ENCODE measurements at places on chromosomes 12 and 14.

DNA sequence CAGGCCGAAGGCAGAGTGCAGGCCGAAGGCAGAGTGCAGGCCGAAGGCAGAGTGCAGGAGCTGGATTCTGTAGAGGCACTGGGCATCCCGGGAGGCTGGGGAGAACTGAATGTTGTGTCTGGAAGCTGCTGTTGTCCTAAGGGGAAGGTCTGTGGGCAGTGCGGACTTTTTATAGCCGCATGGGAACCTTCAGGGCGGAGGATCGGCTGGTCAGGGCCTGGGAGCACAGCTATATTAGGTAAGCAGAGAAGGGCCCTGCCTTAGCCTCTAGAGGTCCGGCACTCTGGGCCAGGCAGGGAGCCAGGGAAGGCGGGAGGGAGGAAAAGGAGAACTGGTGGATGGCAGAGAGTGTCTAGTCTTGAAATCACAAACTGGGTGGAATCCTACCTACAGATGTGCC is 14.2 kb downstream of the CABP1 start:
- DNase-seq = peak; percentile 90

DNA sequence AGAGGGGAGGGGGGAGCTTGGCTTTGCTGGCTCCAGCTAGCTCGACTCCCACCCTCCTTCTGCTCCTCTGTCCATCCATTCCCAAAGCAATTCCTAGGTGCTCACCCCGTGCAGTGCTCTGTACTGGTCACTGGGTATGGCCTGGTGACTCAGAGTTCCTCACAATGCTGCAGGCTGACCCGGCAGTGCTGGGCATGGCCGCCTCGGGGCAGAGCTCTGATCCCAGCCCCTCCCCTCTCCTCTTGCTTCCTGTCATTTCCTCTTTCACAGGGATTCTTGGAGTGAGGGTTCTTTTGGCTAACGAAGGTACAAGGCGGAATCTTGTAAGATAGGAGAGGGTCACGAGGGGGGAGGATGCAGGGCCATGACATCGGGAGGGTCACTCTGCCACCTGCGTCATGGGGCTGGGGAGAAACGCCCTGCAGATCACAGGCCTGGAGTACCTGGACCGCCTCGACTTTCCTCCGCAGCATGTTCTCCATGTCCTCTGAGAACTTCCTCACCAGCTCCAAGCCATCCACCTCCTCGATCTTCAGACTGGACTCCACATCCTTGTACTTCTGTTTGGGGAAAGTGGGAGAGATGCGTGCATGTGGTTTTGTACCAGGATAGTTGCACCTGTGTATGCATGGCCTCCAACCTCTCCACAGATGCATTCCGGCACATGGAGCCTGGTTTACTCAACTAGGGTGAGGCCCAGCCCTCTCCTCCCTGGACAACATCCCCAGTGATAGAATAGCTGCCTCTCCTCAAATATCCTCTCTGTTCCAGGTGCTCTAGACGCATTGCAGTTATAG is 5.7 kb downstream of the CACNA2D4 start:
- DNase-seq = no peak

- no peak for DNase-seq
These were observed 71.3 kb downstream of the PRIMA1 start for GRCh38 chr14:93716746-93717667.

DNA sequence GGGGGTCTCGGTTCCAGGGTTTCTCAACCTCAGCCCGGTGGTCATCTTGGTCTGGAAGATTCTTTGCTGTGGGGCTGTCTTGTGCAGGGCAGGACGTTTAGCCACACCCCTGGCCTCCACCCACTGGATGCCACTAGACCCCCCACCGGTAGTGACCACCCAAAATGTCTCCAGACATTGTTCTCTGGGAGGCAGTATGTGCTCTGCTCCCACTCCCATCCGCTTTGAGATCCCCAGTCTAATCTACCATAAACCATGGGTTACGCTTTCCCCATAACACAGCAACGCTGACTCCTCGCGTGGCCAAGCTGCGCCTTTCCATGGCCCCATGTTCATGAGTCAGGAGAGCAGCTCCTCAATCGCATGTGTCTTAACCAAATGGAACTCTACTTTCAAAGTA is 155.8 kb downstream of the RIMBP2 start:
- no peak for DNase-seq

GRCh38 chr14:77306416-77306815 is 14.3 kb downstream of the POMT2 start:
- no peak for DNase-seq

- DNase-seq = no peak
These were observed 138.0 kb upstream of the SLCO1C1 start for GRCh38 chr12:20557096-20557495.

- DNase-seq = no peak
These were observed 16.5 kb upstream of the TPCN1 start for GRCh38 chr12:113204804-113205203.

GRCh38 chr12:23621900-23622299 is 327.6 kb downstream of the SOX5 start:
- no peak for DNase-seq

- no peak for DNase-seq
These were observed 11.8 kb downstream of the CD163L1 start for GRCh38 chr12:7431993-7432685.

DNA sequence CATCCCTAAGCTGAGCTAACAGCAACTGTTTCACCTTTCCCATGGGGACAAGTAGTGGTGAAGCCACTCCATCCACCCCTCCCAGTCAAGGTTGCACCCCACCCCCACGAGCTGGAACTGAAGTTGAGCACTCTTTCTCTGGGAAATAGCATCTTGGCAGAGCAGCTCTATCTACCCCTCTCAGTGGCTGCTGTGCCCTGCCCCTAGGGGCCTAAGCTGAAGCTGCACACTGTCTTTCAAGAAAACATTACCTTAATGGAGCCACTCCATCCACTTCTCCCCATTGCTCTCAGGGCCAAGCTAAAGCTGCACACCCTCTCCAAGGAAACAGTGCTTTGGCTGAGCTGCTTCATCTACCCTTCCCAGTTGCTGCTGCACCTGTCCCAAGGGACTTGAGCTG is 170.6 kb upstream of the CCDC196 start:
- DNase-seq = no peak

GRCh38 chr14:100841761-100842403 is 16.0 kb downstream of the MEG3 start:
- no peak for DNase-seq

- no peak for DNase-seq
These were observed 5.6 kb downstream of the TMED10 start for GRCh38 chr14:75170772-75171171.

- no peak for DNase-seq
These were observed 155.2 kb downstream of the BCL11B start for GRCh38 chr14:99116741-99117295.

DNA sequence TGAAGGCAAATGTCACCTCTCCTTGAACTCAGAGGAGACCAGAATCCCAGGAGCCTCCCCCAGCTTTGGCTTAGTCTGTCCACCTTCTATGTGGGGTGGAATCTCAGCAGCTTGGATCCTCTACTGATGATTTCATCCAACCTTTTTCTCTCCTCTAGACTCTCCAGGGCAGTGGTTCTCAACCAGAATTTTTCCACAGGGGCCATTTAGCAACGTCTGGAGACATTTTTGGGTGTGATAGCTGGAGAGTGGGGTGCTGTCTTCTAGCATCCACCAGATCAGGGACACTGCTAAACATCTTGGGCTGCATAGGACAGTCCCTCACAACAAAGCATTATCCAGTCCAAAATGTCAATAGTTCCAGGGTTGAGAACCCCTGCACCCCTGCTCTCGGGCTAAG is 4.4 kb upstream of the DDX23 start:
- DNase-seq = no peak

- DNase-seq = peak; percentile 35
These were observed 91.8 kb upstream of the BCL11B start for GRCh38 chr14:99363616-99364290.

GRCh38 chr14:100850841-100851585 is 25.1 kb downstream of the MEG3 start:
- DNase-seq = peak; percentile 83

GRCh38 chr14:103050935-103051334 is 6.4 kb downstream of the CDC42BPB start:
- DNase-seq = no peak

GRCh38 chr12:124379938-124380754 is 85.3 kb downstream of the RFLNA start:
- peak; percentile 94 for DNase-seq

DNA sequence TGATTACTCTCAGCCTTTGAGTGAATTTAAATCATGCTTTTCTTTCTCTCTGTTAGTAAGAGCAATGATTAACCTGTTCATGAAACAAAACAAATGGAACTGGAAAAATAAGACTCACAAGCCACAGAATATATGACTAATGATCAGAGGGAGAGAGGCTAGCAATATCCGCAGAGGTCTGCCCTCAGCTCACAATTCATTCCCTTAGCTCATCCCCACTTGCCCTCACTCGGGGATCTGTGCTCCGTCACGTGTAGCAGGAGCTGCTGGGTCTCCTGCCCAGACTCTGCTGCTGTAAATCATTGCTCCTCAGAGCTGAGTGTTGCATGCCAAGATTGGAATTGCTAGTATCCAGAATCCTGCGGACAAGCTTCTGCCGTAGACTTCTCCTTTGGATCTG is 53.1 kb upstream of the GNG2 start:
- peak; percentile 71 for DNase-seq

DNA sequence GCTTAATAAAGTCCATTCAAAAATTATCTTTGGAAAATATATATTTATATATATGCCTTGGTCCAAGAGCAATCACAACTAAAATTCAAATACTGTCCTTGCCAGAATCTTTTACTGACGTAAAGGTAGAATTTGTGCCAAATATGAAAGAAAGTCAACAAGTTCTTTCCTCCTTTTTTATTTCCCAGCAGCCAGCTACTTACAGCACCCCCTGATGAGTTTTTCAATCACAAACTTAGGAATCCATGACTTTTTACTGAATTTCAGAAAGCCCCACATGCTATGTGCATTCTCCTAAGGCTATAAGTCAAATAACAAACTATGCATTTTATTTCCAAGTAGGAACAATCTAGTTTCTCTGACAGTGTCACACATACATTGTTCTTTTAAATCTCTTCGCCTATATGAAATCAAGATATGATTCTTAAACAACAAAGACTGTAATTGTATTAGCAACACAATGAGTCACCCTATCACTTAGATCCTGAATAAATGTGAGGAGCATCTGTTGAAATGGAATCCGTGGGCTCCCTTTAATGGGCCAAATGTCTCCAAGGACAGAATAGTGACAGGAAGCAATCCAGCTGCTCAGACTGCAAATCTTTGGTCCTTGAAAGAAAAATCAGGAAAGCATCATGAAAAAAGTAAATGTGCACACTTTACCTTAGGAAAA is 271.4 kb downstream of the DUSP6 start:
- DNase-seq = no peak

GRCh38 chr12:10358969-10359368 is 30.9 kb downstream of the KLRK1 start:
- no peak for DNase-seq

- DNase-seq = no peak
These were observed 474.0 kb downstream of the ZFP36L1 start for GRCh38 chr14:68318828-68319227.

DNA sequence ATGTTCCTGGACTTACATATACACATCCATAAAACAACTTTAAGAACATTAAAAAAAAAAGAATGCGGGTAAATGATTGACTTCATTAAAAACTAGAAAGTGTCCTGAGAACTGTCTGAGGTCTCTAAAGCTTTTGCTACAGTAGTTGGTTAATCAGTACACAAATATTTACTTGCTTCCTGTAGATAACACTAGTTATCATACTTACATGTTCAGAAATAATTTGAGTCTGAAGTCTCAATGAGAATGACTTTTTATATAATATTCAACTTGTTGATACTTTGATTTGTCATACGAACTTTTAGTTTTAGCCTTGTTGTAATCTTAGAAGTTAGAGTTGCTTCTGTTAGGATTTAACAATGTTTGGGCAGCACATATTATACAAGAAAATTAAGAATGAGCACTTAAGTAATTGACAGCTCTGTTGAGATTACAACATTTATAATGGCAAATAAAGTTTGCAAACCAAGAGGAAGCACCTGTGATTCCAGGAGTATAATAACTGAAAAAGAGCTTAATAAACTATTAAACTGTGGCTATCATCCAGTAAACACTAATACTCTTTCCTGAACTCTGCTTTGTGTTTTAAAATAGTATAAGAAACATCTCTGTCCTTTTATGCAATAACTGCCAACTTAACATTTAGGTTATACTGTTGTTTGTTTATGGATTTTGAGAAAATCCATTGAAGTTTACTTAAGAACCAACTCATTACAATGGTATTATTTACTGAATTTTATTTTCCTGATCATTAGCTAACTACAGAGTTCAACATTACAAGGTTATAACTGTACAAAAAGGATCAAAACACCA is 131.7 kb downstream of the MIPOL1 start:
- DNase-seq = no peak

GRCh38 chr12:2453076-2453760 is 341.6 kb upstream of the FKBP4 start:
- peak; percentile 3 for DNase-seq

GRCh38 chr12:18422871-18423270 is 161.6 kb downstream of the PIK3C2G start:
- no peak for DNase-seq

- no peak for DNase-seq
These were observed 104.3 kb downstream of the DUSP6 start for GRCh38 chr12:89247967-89248366.

GRCh38 chr14:74475678-74476077 is 17.4 kb downstream of the NPC2 start:
- no peak for DNase-seq

Data from sigmoid colon (tissue), 7 donors.